BJ (cell line): ENCODE measurements at places on chromosomes 4 and X.

DNA sequence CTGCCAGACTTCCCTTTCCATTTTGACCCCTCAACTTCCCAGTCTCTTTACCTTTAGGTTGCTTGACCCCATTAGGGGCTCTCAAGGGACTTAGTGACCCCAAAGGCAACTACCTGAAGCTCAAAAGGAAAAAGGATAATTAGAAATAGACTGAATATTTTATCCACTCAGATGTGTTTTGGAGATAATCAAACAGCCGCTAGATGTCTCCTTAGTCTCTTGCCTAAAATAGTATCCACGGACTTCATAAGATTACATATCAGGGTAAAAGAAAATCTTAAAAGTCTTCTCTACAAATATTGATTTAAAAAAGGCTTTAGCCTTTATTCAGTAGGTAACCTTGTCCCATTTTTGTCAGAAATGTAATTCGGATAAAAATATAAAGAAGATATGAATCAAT lies 21.0 kb upstream of the RHOXF2 start:
- DNase-seq, result no peak

GRCh38 chr4:45550766-45551366 lies 573.0 kb downstream of the GABRG1 start:
- DNase-seq, result no peak

GRCh38 chr4:53688186-53688790 lies 97.0 kb upstream of the LNX1 start:
- peak; percentile 97 for DNase-seq

- DNase-seq, result no peak
Observed at GRCh38 chr4:6935965-6936364, 26.3 kb downstream of the TBC1D14 start.

DNA sequence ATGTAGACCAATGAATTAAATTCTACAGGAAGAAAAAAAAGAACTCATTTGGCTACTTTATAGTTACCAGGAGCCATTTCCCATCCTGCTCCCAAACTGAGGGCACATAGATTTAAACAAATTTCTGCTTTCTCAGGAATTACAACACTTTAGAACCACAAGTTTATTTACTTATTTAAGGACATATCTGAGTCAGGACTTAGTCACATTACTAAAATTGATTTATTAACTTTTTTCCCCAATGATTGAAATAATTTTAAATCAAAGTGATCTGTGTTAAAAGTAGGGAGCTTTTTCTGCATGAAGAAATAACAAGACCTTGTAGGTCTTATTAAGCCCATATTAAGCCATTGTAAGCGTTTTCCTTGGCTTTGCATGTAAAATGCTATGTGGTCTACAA lies 291.0 kb upstream of the HAND2 start:
- peak; percentile 38 for DNase-seq

DNA sequence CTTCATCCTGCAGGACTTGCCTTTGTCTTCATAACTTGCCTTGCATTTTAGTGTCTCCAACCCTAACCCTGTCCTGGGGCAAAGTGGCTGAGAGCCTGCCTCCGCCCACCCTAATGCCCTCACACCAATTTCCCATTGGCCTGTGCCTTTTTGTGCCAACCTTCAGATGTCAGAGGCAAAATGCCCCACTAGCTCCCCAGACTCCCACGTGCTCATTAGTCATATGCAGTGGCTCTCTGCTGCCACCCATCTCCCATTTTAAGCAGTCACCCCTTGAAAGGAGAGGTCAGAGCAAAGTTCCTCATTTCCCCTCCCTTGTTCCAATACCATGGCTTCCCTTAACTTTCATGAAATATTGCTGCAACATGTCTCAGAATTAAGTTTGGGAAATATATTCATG lies 74.8 kb upstream of the PASD1 start:
- no peak for DNase-seq

- DNase-seq, result no peak
Observed at GRCh38 chr4:17562157-17562556, 14.8 kb upstream of the LAP3 start.

GRCh38 chr4:38894322-38894982 lies 26.8 kb downstream of the FAM114A1 start:
- DNase-seq, result no peak

DNA sequence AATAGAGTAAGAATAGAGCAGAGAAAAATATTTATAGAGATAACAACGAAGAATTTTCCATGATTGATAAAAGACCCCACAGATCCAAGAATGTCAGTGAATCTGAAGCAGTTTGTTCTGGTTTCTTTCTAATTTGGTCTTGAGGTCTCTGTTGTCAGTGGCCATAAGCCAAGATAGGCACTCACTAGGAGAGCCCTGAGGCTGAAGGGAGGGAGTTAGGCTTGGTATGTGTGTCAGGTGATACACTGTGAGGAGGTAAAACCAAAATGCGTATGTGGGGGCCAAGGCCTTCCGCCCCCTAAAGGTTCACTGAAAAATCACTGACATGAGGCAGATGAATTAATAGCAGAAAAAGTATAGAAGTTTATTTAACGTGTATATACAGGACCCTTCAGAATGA lies 382.3 kb upstream of the HTR2C start:
- DNase-seq, result no peak

- no peak for DNase-seq
Observed at GRCh38 chrX:51332188-51332942, at the start of gene NUDT10. Gene NUDT10 (plus strand): TSS chrX:51332822. CDS start chrX:51332966, 144 bp downstream.

- DNase-seq, result no peak
Observed at GRCh38 chr4:11313157-11313943, 115.3 kb downstream of the HS3ST1 start.

DNA sequence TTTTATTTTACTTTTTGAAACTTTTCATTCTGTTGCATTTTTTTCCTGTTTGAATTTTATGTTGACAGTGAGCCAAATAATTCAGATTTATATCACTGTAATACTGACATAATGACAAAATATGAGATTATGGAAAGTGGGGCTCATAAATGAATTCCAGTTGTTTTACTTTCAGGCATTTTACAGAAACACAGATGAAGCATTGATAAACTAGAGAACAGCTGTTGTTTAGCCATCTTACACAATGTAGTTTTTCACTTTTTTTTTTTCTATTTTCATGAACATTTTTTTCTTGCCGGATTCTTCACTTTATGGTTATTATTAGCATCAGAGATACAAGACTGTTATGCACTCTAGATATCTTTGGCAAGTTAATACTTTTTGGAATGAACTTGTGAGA lies 91.7 kb upstream of the PAQR3 start:
- DNase-seq, result no peak

- DNase-seq, result no peak
Observed at GRCh38 chr4:88653371-88653946, 44.2 kb downstream of the NAP1L5 start.

GRCh38 chr4:139901531-139902320 lies 236.1 kb downstream of the MGST2 start:
- DNase-seq, result no peak

GRCh38 chrX:25810202-25810601 lies 327.9 kb upstream of the MAGEB18 start:
- no peak for DNase-seq
